Right renal pelvis (tissue), 4 donors: ENCODE measurements at places on chromosomes 4 and X. TPM values are rescaled to one million over a fixed set of nuclear protein-coding genes. Genes with fewer than 3 reads are reported as not detected.
A peak's percentile ranks its signal among the peaks of the same experiment; 100 is the strongest.

- no peak for DNase-seq
Observed at GRCh38 chr4:67220861-67221260, 324.4 kb downstream of the CENPC start.

DNA sequence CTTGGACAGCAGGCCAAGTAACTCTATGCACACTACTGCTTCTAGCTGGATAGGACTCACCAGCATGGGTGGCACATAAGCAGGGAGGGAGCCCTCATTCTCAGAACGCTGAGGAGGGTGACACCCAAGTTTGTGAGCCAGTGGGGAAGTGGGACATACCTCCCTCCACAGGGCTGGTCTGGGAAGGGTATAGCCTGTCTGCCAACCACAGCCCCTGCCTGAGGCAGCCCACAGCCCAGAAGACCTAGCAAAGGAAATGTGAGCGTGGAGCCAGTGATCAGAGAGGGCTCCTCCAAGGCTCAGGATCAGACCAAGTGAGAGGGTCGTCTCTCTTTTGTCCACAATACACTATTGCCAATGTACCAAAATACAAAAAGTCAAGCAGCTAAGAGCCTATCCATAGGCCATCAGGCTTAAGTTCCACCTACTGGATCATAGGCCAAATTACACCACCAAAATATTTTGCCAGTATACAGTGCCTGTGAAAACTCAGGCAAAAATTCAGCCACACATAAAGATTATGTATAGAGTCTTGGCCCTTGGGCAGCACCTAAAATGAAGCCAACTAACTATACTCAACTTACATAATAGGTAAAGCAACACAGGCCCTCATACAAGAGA is 1203.1 kb downstream of the PCDH18 start:
- DNase-seq, result no peak

DNA sequence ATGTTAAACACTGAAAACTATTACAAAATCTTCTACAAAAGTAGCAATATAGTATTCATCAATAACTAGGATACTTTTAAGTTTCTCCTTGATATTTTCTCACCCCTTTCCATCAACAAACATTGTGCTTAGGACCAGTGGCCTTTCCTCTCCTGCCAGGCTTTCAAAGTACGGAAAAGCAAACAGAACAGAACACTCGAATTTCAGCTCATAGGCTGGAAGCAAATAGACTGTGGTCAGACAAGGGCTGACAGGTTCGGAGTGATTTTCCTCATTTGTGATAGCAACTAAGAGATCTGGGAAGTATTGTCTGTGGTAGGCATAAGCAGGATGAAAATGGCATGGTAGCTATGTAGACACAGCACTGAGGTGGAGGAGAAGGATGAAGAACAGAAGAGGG is 68.6 kb upstream of the SORBS2 start:
- DNase-seq, result no peak

- DNase-seq, result no peak
Observed at GRCh38 chr4:115852767-115853091, 739.3 kb upstream of the NDST4 start.

DNA sequence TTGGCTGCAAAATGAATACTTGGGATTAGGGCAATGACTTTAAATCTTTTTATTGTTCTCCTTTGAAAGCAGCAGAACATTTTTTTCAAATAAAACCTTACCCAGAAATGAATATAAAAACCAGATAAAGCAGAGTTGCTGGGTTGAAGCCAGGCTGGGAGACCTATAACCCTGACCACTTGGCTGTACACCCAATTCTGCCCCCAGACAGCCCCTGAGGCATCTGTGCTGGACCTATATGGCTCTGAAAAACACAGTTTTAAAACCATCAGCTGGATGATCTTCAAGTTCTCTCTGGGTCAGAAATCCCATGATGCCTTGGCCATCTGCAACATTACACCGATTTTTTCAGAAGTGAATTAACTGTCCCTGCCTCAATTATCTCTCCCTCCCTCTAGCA is 23.7 kb upstream of the GLRA2 start:
- DNase-seq, result no peak

DNA sequence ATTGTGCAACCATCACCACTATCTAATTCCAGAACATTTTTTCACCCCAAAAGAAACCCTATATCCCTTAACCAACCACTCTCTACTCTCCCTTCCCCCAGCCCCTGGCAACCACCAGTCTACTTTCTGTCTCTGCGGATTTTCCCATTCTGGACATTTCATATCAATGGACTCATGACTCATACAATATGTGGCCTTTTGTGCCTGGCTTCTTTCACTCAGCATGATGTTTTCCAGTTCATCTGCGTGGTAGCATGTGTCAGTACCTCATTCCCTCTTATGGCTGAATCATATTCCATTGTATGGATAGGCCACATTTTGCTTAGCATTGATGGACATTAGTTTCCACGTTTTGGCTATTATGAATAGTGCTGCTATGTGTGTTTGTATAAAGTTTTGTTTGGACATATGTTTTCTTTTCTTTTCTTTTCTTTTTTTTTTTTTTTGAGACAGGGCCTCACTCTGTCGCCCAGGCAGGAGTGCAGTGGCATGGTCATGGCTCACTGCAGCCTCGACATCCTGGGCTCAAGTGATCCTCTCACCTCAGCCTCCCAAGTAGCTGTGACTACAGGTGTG is 335.4 kb downstream of the BCOR start:
- no peak for DNase-seq

DNA sequence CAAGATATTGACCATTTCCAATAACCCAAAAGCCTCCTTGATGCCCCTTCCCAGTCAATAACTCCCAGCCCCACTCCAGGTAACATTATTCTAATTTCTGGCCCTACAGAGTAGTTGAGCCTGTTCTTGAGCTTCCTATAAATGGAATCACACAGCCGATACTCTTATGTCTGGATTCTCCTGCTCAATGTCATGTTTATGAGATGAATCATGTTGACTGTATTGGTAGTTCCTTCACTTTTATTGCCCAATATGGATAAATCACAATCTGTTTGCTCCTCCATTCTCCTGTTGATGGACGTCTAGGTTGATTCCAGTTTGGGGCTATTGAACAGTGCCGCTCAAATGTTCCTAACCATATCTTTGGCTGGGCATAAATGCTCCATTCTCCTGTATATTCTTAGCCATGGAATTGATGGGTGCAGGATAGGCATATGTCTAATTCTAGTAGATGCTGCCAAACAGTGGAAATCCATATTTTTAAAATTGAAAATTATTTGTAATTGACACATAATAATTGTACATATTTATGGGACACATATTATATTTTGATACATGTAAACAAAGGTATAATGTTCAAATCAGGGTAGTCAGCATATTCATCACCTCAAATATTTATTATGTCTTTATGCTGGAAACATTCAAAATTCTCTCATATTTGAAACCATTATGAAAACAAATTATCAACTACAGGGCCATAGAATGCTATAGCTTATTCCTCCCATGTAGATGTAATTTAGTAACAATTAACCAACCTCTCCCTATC is 40.5 kb upstream of the SLC2A9 start:
- no peak for DNase-seq

DNA sequence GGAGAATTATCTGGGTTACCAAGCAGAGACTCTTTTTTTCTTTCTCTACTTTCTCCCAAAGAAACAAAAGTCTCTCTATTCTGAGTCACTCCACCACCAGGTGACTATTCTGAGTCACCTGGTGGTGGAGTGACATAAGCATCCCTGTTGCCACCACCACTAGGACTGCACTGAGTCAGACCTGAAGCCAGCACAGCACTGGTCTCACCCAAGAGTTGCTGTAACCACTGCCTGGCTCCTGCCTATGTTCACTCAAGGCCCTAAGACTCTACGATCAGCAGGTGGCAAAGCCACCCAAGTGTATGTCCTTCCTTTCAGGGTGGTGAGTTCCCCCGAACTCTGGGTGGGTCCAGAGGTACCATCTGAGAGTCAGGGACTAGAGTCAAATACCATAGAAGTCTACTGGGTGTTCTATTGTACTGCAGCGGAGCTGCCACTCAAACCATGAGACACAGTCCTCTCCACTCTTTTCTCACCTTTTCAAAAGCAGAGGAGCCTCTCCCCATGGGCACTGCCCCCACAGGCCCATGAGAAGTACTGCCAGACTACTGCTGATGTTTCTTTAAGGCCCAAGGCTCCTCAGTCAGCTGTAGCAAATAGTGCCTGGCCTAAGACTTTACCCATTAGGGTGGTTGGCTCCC is 209.6 kb upstream of the IRS4 start:
- DNase-seq, result no peak

DNA sequence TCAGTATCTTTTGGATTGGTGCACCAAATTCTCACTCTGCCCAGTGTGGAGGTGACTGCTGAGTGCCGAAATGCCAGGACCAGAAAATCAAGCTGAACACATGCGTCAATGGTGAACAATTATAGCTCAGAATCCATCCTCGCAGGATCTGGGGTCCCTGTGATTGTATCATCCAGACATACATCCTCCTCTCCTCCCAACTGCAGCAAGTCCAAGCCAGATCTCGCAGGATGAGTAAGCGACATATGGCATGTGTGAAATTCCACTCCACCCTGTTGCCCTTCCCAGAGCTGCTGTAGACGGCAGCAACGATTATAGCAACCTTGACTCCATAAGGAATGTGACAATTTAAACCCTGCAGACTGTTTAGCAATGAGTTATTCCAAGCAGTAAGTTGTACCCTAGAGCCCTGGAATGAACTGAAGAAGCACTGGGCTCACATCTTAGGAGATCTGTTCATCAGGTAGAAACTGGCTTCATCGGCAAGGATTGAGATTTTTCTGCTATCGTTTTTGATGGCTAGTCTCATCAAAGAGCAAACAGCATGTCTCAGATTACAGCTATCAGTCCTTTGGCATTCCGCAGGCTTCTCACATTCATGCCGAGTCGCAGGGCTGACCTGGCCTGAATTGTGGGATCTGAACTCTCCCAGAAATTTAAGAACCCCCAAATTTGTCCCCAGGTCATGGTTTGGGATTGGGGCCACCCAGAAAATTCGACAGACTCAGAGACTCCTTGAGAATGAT is 35.5 kb upstream of the SORBS2 start:
- no peak for DNase-seq

GRCh38 chr4:104616401-104616820 is 121.7 kb upstream of the CXXC4 start:
- no peak for DNase-seq

- no peak for DNase-seq
Observed at GRCh38 chrX:15430584-15430983, 46.4 kb upstream of the VEGFD start.

GRCh38 chr4:113576947-113577678 is 184.4 kb downstream of the CAMK2D start:
- no peak for DNase-seq

DNA sequence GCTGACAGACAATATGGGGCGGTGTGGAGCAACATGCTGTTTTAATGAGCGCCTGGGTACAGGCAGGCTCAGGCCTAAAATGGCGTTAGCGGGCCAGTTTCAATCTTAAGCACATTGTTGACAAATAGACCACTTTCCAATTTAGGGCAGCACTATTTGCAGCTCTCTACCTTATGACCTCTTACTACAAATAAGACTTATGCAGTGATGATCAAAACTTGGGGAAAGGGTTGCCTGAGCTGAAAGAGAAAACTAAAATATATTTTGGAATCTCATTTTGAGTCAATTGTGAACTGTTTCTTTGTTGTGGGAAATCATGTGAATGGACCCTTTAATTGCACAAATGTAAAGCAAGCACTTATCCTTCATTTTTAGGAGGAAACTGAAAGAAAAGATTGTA is 25.5 kb upstream of the GPAT3 start:
- DNase-seq, result no peak

DNA sequence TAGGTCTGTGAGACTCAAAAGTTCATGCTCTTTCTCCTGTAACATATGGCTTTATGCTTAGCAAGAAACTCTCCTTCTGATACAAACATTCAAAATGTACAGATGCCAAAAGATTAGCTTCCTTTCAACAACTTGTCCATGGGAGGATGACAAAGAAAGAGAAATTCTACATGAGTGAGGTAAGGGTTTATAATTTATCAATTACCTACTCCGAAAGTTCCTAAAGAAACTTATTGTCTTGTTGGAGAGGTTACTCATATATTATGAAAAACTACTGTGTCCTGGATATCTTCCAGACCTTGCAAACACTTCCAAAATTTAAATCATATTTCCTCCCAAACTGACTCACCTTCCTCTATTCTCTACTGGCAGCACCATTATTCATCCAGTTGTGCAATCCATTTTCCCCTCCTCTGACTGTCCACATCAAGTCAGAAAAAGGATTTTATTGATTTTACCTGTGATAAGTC is 65.1 kb downstream of the ENPEP start:
- DNase-seq, result no peak

GRCh38 chrX:153226344-153227185 is 47.5 kb downstream of the MAGEA1 start:
- no peak for DNase-seq

- no peak for DNase-seq
Observed at GRCh38 chr4:10962246-10962645, 277.7 kb upstream of the CLNK start.

- DNase-seq, result no peak
Observed at GRCh38 chrX:139680356-139680755, 27.6 kb downstream of the MCF2 start.

GRCh38 chrX:73401591-73402266 is 45.1 kb upstream of the CDX4 start:
- no peak for DNase-seq

DNA sequence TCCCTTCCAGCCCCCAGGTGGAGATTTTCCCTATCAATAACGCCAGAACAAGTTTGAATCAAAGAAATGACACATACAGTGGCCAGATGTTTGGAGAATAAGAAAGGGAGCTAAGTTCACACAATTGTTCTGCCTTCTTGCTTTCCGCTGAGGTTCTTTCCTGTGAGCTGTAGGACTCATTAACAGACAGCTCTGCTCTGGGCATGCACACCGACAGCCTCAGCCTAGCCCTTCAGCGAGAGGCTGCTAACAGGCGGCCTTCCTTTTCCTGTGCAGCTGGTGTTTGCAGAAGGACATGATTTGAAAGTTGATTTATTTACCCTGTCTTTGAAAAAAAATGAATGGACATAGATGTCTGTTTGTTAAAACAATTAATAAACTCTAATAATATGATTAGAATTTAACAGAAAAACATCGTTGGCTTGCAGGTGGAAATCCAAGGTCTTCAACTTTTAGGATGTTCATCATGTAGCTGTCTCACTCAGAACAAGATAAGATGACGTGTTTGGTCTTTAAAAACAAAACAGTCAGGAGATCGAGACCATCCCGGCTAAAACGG is 183.3 kb downstream of the KDR start:
- DNase-seq, result no peak

GRCh38 chr4:13599159-13599558 is 28.4 kb downstream of the BOD1L1 start:
- peak; percentile 4 for DNase-seq

- DNase-seq, result no peak
Observed at GRCh38 chr4:71497078-71497477, 158.3 kb downstream of the SLC4A4 start.

GRCh38 chrX:66013194-66013816 is 26.6 kb downstream of the VSIG4 start:
- DNase-seq, result no peak

GABRE gene
- 6.2 TPM for polyA plus RNA-seq

SLC10A4 gene
- polyA plus RNA-seq, result 0.40 TPM

ESX1 gene
- polyA plus RNA-seq, result not detected

ATP8A1 gene
- 30.6 TPM for polyA plus RNA-seq

CD40LG gene
- 0.08 TPM for polyA plus RNA-seq

DUSP21 gene
- polyA plus RNA-seq, result not detected

XG gene
- 0.35 TPM for polyA plus RNA-seq

HPGD gene
- polyA plus RNA-seq, result 134 TPM

F8A2 gene
- polyA plus RNA-seq, result not detected

ARHGAP6 gene
- polyA plus RNA-seq, result 14.1 TPM

ITGB1BP2 gene
- 1.2 TPM for polyA plus RNA-seq

PCDH18 gene
- polyA plus RNA-seq, result 210 TPM

RNF212 gene
- 16.8 TPM for polyA plus RNA-seq

OTUD6A gene
- not detected for polyA plus RNA-seq
